CD4-positive, alpha-beta memory T cell (primary cell): ENCODE measurements at places on chromosomes 6 and 20.

DNA sequence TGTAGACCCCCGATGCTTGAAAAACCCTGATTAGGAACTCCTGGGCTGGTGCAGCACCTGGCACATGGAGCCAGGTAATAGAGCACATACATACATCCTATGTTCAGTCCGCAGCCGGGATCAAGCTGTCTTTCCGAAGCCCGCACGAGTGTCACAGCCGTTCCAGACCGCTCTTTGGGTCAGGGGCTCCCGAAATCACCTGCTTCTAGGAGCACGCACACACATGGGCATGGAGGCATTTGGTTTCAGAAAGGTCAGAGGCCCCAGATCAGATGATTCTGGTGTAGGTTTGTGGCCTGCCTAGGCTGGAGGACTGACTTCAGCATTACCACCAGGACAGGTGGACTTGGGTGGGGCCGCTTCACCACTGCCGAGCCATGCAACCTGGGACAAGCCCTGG lies 42.1 kb upstream of the STX16 start:
- DNase-seq, result no peak

- no peak for DNase-seq
Observed at GRCh38 chr20:3283222-3283820, 44.3 kb upstream of the SLC4A11 start.

- DNase-seq, result no peak
Observed at GRCh38 chr20:47656318-47656717, 129.0 kb downstream of the SULF2 start.

- no peak for DNase-seq
Observed at GRCh38 chr6:29727637-29728036, 4.4 kb downstream of the HLA-F start.

DNA sequence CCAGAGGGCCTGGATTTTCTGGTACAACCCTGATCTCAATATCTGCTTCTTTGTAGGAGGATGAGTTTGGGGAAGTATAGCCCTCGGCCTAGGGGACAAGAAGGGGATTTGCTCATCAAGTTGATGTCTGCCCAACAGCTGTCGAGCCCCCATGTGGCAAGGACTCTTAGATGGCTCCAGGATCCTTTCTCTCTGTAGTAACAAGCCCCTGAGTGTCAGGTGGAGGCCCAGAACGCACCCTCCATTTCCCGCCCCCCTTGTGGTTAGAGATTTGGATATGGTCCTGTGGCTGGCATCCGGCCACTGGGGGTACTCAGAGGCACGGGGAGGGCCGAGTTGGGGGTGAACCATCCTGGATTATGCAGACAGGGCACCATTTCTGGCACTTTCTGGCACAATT lies 50.1 kb downstream of the CTCFL start:
- no peak for DNase-seq

DNA sequence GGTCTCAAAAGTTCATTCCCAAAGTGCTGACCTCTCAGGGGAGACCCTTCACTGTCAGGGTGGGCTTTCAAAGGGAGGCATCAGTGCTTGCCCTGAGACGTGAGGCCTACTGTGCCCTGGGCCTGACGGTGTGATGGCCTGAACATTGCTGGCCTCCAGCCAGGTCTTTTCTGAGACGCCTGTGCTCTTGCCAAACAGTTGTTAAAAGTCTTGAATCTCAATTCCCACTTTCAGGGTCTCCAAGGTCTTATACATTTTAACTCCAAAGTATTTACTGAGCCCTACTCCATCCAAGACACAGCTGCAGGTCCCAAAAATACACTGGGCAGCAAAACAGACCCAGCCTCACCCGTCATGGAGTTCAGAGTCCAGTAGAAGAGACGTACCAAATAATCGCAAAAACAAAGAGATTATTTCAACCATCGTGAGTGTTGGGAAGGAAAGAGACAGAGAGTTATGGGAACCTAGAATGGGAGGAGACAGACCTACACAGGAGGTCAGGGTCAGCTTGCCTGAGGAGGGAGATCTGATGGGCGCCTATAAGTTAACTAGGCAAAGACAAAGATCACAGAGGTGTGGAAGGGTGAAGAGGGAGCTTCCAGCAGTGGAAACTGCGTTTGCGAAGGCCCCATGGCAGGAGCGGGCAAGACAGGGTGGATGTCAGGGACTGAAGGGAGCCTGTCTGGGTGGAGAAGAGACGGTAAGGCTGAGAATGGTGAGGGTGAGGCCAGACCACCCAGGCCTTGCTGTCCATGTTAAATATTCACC lies 446.3 kb downstream of the PREX1 start:
- DNase-seq, result no peak

DNA sequence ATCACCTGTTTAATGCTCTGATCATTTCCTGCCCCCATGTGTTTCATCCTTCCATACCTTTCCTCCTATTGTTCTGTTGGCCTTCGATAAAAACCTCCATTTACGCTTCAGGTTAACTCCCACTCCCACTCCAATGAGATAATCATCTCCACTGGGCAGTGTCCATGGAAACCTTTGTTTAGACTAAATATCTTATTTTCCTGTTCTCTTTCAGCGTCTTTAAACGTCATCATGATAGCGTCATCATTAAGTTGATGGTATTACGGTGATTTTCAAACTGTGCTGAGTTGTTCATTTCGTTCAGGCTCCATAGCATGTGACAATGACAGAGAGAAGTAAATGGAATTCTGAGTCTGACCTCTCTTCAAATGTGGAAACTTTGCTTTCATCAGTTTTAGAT lies 970.5 kb upstream of the SLC35B3 start:
- DNase-seq, result no peak

GRCh38 chr6:101400326-101401135 lies 7.0 kb downstream of the GRIK2 start:
- no peak for DNase-seq

- DNase-seq, result no peak
Observed at GRCh38 chr20:2738331-2739041, 45.9 kb downstream of the EBF4 start.

GRCh38 chr6:110999634-111000270 lies 17.9 kb downstream of the RPF2 start:
- peak; percentile 21 for DNase-seq
